ENCODE measurements at places on chromosomes 1 and 21.
A peak's percentile ranks its signal among the peaks of the same experiment; 100 is the strongest.

DNA sequence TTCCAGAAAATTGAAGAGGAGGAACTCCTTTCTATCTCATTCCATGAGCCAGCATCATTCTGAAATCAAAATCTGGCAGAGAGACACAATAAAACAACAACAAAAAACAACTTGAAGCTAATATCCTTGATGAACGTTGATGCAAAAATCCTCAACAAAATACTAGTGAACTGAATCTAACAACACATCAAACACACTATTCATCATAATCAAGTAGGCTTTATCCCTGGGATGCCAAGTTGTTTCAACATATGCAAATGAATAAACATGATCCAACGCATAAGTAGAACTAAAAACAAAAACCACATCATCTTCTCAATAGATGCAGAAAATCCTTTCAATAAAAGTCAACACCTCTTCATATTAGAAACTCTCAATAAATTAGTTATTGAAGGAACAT lies 335.3 kb upstream of the BRINP3 start:
- DNase-seq, result no peak

GRCh38 chr1:42173961-42174735 lies 9.6 kb upstream of the GUCA2A start:
- peak; percentile 72 for DNase-seq

DNA sequence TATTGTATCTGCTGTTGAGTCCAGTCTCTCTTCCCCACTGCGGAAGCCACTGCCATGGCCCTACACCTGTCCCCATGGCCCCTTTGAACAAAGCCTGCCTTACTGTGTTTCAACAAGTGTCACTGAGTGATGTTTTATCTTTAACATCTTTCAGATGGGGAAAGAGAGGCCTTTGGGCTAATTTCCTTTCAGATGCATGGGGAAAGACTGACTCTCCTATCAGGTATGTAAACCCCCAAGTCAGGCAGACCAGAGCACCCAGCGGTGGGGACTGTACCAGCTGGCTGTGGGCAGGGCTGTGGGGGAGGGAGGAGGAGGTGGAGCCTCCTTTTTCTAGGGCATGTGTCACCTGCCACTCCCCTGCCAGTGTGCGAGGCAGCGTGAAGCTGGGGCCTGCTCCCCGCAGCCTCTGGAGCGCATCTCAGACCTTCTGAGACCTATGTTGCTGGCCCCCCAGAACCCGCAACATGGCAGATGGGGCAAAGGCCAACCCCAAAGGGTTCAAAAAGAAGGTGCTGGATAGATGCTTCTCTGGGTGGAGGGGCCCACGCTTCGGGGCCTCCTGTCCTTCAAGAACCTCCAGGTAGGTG lies at the start of gene PLA2G2F:
TSS of gene PLA2G2F (plus strand) at position 363 of the 590 bp plus-strand sequence. CDS start at position 468, 105 bp downstream.
- DNase-seq, result no peak

GRCh38 chr1:109193653-109194590 lies 19.8 kb upstream of the SARS1 start:
- no peak for DNase-seq

- no peak for DNase-seq
Observed at GRCh38 chr1:53593758-53594380, 134.7 kb downstream of the DMRTB1 start.

- no peak for DNase-seq
Observed at GRCh38 chr1:206860165-206860564, 5.3 kb upstream of the IL20 start.

- peak; percentile 10 for DNase-seq
Observed at GRCh38 chr1:57300186-57300585, 123.7 kb downstream of the DAB1 start.

DNA sequence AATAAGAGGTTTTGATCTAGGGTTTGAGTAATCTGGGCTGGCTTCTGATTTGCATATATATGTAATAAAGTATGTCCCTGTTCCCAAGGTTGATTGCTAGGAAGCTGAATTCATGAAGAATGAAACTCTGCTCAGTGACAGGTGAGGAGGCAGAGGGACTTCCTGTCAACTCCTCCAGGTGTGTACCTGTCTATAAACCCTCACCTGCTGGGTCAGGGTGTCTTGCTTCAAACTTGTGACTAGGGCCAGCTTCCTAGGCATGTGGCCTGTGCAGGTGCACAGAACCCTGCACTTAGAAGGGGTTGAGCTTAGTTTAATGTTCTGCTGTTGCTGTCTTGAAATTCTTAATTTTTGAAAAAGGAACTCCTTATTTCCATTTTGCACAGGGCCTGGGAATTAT lies 21.1 kb downstream of the OLFML3 start:
- no peak for DNase-seq

GRCh38 chr1:25232866-25233784 lies 823 bp upstream of the SYF2 start:
- peak; percentile 81 for DNase-seq

GRCh38 chr1:211336161-211336560 lies 9.5 kb downstream of the TRAF5 start:
- no peak for DNase-seq

GRCh38 chr1:164672588-164672987 lies 113.6 kb downstream of the PBX1 start:
- DNase-seq, result no peak

- peak; percentile 40 for DNase-seq
Observed at GRCh38 chr1:48948562-48948961, 171.9 kb upstream of the BEND5 start.

- no peak for DNase-seq
Observed at GRCh38 chr21:45084121-45084520, 9.7 kb downstream of the ADARB1 start.

GRCh38 chr1:159612211-159612885 lies 24.7 kb downstream of the APCS start:
- DNase-seq, result no peak

GRCh38 chr1:173900992-173901391 lies 16.1 kb downstream of the SERPINC1 start:
- no peak for DNase-seq

DNA sequence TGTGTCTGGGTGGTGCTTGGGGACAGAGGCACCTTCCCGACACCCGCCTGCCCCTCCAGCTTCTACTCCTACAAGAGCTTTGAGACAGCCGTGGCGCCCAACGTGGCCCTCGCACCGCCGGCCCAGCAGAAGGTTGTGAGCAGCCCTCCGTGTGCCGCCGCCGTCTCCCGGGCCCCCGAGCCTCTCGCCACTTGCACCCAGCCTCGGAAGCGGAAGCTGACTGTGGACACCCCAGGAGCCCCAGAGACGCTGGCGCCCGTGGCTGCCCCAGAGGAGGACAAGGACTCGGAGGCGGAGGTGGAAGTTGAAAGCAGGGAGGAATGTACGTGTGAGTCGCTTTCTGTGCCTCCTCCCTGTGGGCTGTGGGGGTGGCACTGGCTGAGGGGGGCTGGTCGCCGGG lies 75.7 kb downstream of the SKI start:
- no peak for DNase-seq

- DNase-seq, result peak; percentile 44
Observed at GRCh38 chr1:102919659-102920058, 188.7 kb downstream of the COL11A1 start.

DNA sequence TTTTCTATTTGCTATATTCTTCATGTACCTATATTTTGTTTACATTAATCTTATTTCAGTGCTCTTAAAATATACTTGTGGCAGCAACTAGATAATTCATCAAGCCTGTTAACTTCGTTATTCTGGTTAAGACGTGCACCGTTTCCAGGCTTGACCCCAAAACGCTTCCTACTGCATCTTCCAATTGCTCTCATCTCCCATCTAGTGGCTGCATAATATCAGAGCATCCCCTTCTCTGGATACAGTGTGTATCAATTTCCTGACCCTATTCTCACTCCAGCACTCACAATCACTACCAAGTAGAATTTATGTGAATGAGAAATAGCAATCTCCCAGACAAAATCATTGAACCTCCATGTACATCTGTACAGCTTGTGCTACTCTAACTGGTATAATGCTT lies 1280.3 kb upstream of the B3GALT2 start:
- peak; percentile 31 for DNase-seq

- DNase-seq, result no peak
Observed at GRCh38 chr1:15764269-15764764, 5.7 kb downstream of the FBLIM1 start.

DNA sequence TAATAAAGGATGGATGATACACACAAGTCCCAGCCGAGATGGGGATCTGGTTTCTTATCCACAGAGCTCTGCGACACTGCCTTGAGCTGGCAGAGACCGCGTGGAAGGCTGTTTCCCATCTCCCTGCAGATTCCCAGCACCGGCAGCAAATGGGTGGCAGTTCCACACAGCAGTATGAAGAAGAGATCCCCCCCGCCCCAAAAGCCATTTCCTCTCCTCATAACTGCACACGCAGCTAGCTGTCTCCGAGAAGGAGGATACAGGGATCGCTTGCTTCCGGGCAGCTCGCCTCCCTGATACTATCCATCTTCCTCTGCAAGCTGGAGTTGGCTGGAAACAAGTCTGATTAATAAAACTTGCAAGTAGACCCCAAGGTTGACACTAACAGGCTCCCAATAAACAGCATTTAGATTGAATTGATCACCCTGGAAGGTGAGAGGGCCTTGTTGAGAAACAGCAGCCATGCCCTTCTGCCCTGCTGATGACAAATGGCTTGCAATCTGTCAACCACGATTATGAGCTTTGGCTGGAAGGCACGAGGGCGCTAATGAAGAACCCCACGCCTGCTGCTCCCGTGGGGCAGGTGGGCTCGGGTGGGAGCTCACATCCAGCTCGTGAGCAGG lies 642.3 kb downstream of the AJAP1 start:
- DNase-seq, result no peak

DNA sequence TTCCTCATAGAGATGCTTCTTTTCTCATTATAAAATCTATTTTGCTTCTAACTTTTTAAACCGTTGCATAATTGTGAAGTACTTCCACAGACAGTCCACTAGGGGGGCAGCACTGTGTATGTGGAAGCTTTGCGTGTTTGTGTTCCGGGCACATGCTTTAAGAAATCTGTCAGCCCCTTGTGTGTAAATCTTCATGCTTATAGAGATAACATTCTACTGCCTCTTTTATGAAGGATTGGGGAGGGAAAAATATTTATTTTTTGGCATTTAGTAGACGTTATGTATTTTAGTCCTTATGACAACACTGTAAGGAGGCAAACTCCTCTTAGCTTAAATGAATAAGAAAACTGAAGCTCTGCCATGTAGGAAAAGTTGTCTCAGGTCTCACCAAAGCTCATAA lies 157.3 kb upstream of the PTGFR start:
- peak; percentile 57 for DNase-seq

DNA sequence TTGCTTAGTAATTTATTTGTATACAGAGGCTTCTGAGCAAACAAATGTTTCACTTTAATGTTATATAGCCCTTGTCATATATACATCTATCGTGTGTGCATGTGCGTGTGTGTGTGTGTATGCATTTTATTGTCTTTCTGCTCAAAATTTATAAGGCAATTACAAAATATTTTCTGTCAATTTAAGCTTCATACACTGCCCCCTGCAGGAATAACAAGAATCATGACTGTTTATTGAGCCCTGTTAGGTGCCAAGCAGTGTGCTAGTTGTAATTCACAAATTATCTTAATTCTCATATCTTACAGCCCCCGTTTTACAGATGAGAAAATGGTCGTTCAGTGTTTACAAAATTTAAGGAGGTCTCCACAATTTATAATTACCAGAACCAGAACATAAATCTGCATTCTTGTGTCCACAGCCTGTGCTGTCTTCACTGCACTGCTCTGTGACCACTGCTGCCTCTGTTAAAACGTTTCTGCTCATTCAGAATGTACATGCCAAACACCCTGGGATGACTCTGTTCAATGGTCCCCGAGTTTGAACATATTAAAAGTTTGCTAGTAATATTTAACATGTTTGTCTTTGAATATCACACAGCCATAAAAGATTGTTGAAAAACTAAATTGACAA lies 181.3 kb downstream of the ATP6V1G3 start:
- no peak for DNase-seq

DNA sequence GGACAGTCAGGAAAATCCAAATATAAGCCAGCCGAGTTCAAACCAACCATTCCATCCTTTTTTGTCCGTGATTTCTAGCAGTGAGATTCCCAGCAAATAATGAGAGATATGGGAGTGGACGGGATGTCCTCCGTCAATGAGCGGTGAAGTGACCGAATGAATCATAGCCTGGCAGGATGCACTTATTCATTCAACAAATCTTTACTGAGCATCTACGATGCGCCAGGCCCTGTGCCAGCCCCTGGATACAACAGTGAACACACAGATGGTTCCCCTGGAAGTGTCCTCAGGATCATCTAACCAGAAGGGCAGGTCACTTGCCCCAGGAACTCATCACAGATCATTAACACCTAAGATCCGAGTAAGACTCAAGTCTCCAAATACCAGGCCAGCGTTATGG lies 8.2 kb upstream of the PLEKHA6 start:
- DNase-seq, result no peak

- DNase-seq, result no peak
Observed at GRCh38 chr1:200355801-200356200, 54.0 kb downstream of the ZNF281 start.

DNA sequence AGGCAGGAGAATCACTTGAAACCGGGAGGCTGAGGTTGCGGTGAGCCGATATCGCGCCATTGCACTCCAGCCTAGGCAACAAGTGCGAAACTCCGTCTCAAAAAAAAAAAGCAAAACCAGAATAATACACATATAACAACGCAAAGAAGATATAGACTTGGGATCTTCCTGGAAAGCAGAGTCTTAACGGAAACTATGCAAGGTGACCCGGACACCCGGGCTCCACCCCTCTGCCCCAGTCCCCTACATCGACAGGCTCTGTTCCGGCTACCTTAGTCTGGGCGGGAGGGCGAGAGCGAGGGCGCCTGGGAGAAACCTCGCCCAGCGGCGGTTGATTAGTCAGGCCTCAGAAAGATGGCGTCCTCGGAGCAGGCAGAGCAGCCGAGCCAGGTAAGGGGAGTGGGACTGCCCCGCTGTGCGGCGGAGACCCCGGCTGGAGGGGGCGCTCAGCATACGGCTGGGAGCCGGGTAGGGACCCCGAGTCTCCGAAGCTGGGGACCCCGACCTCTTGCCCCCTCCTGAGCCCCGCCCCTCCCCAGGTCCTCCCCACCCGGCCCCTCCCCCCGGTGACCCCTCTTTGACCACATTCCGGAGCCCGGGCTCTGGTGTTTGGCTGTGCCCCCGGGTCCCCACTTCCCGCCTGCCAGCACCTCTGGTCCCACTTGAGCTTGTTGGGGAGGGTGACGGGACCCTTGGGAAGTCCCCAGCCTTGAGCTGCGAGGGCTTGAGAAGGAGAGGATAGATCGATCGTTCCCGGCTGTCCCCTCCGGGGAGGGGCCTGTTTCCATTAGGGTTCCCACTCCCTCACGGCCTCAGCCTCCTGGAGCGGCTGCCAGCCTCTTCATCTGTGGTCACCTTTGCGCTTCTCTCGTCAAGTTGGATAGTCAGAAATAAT lies at the start of gene PEX14:
TSS of gene PEX14 (plus strand) at position 338 of the 895 bp plus-strand sequence. CDS start at position 355, 17 bp downstream.
- peak; percentile 84 for DNase-seq

DNA sequence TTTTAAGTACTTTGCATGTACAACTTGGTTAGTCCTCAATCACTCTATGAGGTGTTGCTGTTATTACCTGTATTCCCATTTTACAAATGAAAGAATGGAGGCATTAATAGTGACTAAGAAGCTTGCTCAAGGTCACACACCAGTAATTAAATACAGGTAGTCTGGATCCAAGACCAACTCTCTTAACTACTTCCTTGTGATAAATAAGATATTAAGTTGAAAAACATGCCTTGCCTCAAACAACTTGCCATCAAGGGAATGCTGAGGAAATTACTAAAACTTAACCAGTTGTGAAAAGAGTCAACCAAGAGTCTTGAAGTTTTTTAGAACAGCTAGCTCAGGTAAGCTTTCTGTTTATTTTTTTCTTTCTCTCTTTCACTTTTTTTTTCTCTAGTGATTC lies 21.0 kb upstream of the LAMC1 start:
- no peak for DNase-seq

Measured in fibroblast of skin of abdomen (primary cell).